ENCODE measurements at places on chromosomes 13 and 19. TPM values are rescaled to one million over a fixed set of nuclear protein-coding genes. Genes with fewer than 3 reads are reported as not detected.

The KLK12 gene
- not detected for total RNA-seq

The FUT6 gene
- not detected for total RNA-seq

The ZNF17 gene
- 6.5 TPM for total RNA-seq

The ZNF799 gene
- 1.9 TPM for total RNA-seq

The IQCN gene
- 0.32 TPM for total RNA-seq

The LILRA2 gene
- 0.68 TPM for total RNA-seq

The SYDE1 gene
- total RNA-seq, result 4.5 TPM

DNA sequence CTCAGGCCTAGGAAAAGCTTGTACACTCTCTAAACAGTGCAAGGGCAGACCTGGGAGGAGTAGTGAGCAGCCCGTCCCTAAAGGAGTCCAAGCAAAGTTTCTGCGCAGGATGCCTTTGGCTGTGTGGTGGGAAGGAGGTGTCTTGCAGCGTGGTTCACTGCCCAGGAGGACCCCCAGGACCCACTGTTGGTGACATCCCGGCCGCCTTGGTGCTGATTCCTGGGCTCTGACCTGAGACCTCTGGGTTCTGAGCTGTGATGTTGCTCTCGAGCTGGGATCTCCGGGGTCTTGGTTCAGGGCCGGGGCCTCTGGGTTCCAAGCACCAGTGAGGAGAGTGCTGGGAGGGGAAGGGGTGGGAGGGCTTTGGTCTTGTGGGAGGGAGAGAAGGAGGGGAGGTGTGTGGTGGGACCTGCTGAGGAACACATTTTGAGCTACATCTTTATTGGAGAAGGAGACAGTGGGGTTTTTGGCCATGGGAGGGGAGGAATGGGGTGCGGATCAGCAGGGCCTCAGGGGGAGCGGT is 4.1 kb downstream of the PGLYRP1 start:
- DNase-seq, result no peak
- no peak overlapping the region for H3K4me3 ChIP-seq
- H3K36me3 ChIP-seq, result no peaks in the 10 kb centered on the region
- H3K27me3 ChIP-seq, result peaks cover 51% of the 10 kb centered on the region
- H3K27ac ChIP-seq, result no peak overlapping the region

DNA sequence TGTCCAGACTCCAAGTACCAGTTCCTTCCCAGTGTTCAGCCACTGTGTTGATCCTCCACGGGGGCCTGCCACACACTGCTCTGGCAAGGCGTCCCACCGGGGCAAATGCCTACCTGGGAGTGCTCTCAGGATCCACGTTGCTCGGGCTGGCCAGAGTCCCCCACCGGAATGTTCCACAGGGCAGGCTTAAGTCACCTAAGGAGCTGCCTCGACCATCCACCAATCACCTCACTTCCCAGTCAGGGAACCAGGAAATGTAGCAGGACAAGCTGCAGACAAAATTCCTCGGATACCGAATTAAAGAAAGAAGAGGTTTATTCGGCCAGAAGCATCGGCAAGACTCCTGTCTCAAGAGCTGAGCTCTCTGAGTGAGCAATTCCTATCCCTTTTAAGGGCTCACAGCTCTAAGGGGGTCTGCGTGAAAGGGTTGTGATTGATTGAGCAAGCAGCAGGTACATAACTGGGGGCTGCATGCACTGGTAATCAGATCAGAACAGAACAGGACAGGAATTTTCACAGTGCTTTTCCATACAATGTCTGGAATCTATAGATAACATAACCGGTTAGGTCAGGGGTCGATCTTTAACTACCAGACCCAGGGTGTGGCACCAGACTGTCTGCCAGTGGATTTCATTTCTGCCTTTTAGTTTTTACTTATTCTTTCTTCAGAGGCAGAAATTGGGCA is 56.9 kb upstream of the EDNRB start:
- H3K36me3 ChIP-seq, result no peaks in the 10 kb centered on the region
- DNase-seq, result no peak
- H3K4me1 ChIP-seq, result no peaks in the 10 kb centered on the region

- H3K4me3 ChIP-seq, result no peak overlapping the region
- DNase-seq, result no peak
- H3K4me1 ChIP-seq, result no peaks in the 10 kb centered on the region
- H3K27ac ChIP-seq, result no peak overlapping the region
- peaks cover 5% of the 10 kb centered on the region for H3K36me3 ChIP-seq
These were observed 29.5 kb downstream of the PLA2G4C start for GRCh38 chr19:48081106-48081505.

GRCh38 chr19:6378486-6378885 is 2.8 kb upstream of the PSPN start:
- no peaks in the 10 kb centered on the region for H3K27me3 ChIP-seq
- H3K4me3 ChIP-seq, result no peak overlapping the region
- H3K36me3 ChIP-seq, result peaks cover 3% of the 10 kb centered on the region
- DNase-seq, result no peak
- peaks cover 5% of the 10 kb centered on the region for H3K4me1 ChIP-seq

GRCh38 chr19:41575998-41576397 is at the start of gene CEACAM21:
Gene CEACAM21 (plus strand): TSS chr19:41576166. CDS start chr19:41576275, 109 bp downstream.
- no peaks in the 10 kb centered on the region for H3K4me1 ChIP-seq
- peak; percentile 64 for DNase-seq
- H3K36me3 ChIP-seq, result no peaks in the 10 kb centered on the region
- H3K4me3 ChIP-seq, result no peak within 1 kb of the TSS
- no peaks in the 10 kb centered on the region for H3K27me3 ChIP-seq
- H3K27ac ChIP-seq, result no peak within 1 kb of the TSS

DNA sequence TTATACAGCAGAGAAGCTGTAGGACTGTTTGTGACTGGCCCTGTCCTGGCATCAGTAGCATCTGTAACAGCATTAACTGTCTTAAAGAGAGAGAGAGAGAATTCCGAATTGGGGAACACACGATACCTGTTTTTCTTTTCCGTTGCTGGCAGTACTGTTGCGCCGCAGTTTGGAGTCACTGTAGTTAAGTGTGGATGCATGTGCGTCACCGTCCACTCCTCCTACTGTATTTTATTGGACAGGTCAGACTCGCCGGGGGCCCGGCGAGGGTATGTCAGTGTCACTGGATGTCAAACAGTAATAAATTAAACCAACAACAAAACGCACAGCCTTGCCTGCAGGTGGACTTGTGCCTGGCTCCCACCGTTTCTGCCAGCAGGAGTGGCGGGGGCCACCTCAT is 27.3 kb upstream of the LDLR start:
- H3K36me3 ChIP-seq, result no peaks in the 10 kb centered on the region
- H3K4me1 ChIP-seq, result no peaks in the 10 kb centered on the region
- H3K27me3 ChIP-seq, result no peaks in the 10 kb centered on the region

- H3K27ac ChIP-seq, result no peak overlapping the region
- H3K27me3 ChIP-seq, result no peaks in the 10 kb centered on the region
- H3K36me3 ChIP-seq, result no peaks in the 10 kb centered on the region
- H3K4me3 ChIP-seq, result no peak overlapping the region
These were observed 1.2 kb downstream of the SLC7A9 start for GRCh38 chr19:32868206-32868950.

Measured in psoas muscle (tissue), 8 donors.